ENCODE measurements at places on chromosomes 7 and 10. TPM values are rescaled to one million over a fixed set of nuclear protein-coding genes. Genes with fewer than 3 reads are reported as not detected.

- no peak for DNase-seq
- H3K4me1 ChIP-seq: no peaks in the 10 kb centered on the region
- no peak overlapping the region for H3K27ac ChIP-seq
These were observed 215.8 kb downstream of the MLLT10 start for GRCh38 chr10:21749788-21750187.

DNA sequence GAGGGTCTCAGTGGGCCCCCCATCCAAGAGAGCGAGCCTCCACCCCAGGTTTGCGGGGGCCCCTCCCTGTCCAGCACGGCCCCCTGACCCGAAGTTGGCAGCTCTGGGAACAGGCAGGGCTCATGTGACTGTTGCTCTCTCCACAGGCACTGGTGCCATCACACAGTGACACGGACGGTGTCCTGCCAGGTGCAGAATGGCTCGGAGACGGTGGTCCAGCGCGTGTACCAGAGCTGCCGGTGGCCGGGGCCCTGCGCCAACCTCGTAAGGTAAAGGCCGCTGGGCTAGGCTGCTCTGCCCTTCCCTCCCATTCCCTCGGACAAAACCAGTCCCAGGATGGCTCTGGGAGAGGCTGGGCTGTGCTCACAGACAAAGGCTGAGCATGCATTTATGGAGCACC, 57.2 kb downstream of the COL26A1 start:
- no peak overlapping the region for H3K4me3 ChIP-seq
- H3K4me1 ChIP-seq: no peaks in the 10 kb centered on the region
- H3K27me3 ChIP-seq: no peaks in the 10 kb centered on the region
- DNase-seq: peak; percentile 71

- no peak overlapping the region for H3K27ac ChIP-seq
- H3K36me3 ChIP-seq: no peaks in the 10 kb centered on the region
- H3K4me1 ChIP-seq: no peaks in the 10 kb centered on the region
- no peak overlapping the region for H3K4me3 ChIP-seq
These were observed 55.7 kb upstream of the FOXP2 start for GRCh38 chr7:114358911-114359310.

GRCh38 chr7:87003872-87004798, 55.3 kb downstream of the ELAPOR2 start:
- H3K27me3 ChIP-seq: no peaks in the 10 kb centered on the region
- H3K36me3 ChIP-seq: no peaks in the 10 kb centered on the region
- no peak for DNase-seq
- peaks cover 19% of the 10 kb centered on the region for H3K4me1 ChIP-seq
- H3K4me3 ChIP-seq: peak overlapping the region; percentile 13

GRCh38 chr7:98267303-98267702, 14.2 kb upstream of the BRI3 start:
- no peak for DNase-seq
- no peaks in the 10 kb centered on the region for H3K27me3 ChIP-seq
- no peaks in the 10 kb centered on the region for H3K36me3 ChIP-seq
- no peaks in the 10 kb centered on the region for H3K4me1 ChIP-seq

GRCh38 chr7:92832534-92833023, 3.8 kb downstream of the CDK6 start:
- no peaks in the 10 kb centered on the region for H3K27me3 ChIP-seq
- peak overlapping the region; percentile 76 for H3K4me3 ChIP-seq
- peaks cover 43% of the 10 kb centered on the region for H3K4me1 ChIP-seq
- H3K36me3 ChIP-seq: no peaks in the 10 kb centered on the region
- peak overlapping the region; percentile 73 for H3K27ac ChIP-seq

FGFBP3 gene
- total RNA-seq: 1.6 TPM

NYAP1 gene
- not detected for total RNA-seq

SFRP4 gene
- total RNA-seq: under 0.01 TPM

All from upper lobe of left lung (tissue), 6 donors.